IMR-90 (cell line): ENCODE measurements at places on chromosomes 12 and 14. TPM values are rescaled to one million over a fixed set of nuclear protein-coding genes. Genes with fewer than 3 reads are reported as not detected.

- DNase-seq, result no peak
Observed at GRCh38 chr14:35144029-35144428, 21.7 kb downstream of the PRORP start.

- DNase-seq, result no peak
Observed at GRCh38 chr14:105876829-105877228, 350.4 kb downstream of the TMEM121 start.

SRRM4 gene
- polyA plus RNA-seq, result not detected in 2 replicates

SERPINA9 gene
- polyA plus RNA-seq, result 0.09 and 0.11 TPM in 2 replicates

ZDHHC22 gene
- polyA plus RNA-seq, result not detected in 2 replicates

NEUROD4 gene
- polyA plus RNA-seq, result not detected in 2 replicates
